GM20000 (cell line): ENCODE measurements at places on chromosomes 6 and 20.

DNA sequence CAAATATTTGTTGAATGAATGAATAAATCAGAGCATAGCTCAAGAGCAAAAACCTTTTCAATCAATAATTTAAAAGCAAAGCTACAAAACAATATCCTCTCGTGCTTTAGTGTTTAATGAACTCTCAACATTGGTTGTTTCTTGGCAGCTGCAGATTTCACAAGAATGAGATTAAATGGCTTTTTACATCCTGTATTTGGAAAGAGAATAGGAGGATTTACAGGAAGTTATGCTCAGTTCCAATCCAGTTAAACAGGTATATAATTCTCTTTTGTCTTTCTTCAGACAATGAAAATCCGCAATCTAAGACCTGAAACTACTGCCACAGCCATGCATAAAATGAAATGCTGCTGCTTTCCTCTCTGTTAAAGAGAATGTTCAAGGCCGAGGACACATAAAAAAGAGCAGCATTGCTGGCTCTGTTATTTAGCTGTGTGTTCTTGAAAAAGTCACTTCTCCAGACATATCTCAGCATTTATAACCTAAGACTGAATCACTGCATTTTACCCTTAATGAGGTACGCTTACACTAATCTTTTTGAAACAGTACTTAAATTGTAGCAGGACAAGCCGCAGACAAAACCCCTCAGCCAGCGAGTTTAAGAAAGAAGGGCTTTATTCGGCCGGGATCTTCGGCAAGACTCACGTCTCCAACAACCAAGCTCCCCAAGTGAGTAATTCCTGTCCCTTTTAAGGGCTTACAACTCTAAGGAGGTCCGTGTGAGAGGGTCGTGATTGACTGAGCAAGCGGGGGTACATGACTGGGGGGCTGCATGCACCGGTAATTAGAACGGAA, 3.6 kb downstream of the C6orf52 start:
- no peak for DNase-seq

GRCh38 chr20:23294671-23295070, 55.9 kb upstream of the NXT1 start:
- no peak for DNase-seq

GRCh38 chr20:36017048-36017951, 48.9 kb downstream of the CNBD2 start:
- no peak for DNase-seq

DNA sequence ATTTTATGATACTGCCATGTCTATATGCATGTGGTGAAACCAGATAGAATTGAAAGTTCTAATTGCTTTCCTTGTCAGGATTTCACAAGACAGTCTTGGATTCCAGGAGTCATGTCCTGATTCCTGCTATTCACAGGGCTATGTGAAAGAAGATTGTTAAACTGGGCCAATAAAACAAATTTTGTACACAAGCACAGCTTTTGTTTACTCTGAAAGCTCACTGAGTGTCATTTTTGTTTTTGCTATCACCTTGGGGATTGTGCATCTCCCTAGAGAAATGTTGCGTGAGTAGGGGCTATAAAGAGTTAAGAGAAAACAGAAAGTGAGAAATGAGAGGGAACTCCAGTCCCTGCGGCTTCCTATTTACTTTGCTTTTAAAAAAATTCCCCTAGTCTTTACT, 627.5 kb downstream of the PKHD1 start:
- peak; percentile 32 for DNase-seq

GRCh38 chr6:34288581-34288980, 39.8 kb upstream of the SMIM29 start:
- DNase-seq, result peak; percentile 59

DNA sequence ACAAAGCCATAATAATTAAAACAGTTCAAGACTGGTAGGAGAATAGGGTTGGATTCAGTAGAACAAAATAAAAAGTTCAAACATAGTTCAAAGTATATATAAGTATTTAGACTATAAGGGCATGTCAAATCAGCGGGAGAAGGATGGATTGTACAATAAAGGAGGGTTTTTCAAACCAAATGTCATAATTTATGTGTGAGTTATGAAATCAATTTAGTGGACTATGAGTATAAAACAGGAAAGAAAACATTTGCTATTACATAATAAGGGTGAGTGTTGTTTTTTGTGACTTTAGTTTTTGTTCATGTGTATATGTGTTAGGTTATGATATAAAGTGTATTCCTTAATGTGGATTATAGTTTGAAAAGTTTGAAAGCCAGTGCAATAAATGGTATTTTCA, 10.6 kb downstream of the ORC3 start:
- DNase-seq, result no peak

DNA sequence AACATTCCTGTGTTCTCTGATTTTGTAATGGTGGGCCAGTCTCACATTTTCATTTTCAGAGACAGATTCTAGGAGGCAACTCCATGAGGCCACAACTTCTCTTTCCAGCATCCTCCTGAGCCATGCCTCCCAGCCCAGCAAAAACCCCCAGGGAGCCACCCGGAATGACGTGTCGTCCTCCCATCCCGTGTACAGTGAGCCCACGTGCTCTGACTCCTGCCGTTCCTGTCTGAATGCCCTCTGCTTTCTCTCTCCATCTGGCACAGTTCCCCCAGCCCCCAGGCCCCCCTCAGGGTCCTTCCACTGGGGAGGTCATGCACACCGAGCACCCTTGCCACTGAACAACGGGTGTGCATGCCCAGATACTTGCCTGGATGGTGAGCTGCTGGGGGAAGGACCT, 38.0 kb downstream of the C20orf203 start:
- DNase-seq, result no peak
